Stimulated activated CD8-positive, alpha-beta memory T cell treated with anti-CD3 and anti-CD28 coated beads, Interleukin-4, amount 100 ng/mL, for 1 hour (primary cell): ENCODE measurements at places on chromosomes 4 and X.

DNA sequence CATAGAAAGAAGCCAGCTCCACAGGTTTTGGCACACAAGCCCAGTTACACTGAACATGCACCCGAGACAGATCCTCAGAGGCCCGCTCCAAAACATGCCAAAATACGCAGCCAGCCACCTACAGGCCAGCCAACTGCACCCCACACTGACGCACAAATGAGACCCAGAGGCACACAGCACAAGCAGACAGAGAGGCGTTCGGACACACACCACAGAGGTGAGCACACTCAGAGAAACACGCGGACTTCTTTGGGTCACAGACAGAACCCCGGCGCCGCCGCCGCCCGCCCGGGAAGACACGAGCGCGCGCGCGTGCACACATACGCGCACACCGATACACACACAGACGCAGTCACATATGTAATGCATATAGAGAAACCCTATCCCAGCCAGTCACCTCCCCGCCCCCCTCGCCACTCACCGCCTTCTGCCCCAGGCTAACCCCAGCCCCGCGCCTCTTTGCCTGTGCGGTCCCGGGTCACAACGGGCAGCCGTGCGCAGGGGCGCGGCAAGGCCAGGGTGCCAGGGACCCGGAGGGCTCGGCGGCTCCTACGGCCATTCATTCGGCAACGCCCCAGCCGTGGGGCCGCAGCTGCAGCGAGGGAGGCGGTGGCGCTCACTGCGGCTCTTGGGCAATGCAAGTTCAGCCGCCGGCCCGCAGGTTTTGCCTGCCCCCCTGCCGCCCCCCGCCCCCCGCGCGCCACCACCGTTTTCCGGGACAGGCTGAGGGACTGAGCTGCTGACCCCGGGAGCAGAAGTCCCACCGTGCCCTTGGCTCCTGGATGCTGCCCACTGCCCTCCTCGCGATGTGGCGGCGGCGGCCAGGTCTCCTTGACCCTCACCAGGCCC, 553 bp downstream of the SEPTIN6 start:
- DNase-seq, result no peak

DNA sequence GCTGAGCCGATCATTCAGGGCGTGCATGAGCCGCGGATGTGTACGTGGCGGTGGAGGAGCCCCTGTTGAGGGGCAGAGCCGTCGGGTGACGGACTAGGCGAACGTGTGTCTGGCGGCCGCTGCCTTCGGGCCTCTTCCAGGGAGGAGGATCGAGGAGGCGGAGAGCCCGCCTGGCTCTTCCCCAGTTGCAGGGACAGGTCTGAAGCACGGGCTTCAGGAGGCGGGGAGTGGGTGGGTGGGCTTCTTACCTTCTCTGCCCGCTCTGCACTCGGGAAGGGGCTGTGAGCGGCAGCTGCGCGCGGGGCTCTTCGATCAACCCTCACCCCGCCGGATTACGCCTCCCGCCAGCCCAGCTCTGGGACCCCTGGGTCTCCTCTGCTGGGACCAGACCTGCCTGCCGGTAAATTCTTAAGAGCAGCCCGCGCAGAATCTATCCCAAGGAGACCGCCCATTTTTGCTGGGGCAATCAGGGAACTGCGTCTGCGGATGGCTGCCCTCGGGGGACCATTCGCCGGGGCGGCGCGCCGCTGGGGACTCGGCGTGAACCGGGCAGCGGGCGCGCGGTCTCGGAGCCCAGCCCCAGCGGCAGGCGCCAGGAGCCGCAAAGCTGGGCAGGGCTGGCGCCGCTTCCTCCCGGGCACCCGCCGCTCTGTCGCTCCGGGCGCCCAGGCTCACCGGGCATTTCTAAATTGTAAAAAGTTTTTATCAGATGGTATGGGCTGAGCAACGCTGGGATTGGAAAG, 4.9 kb downstream of the PLAC8 start:
- DNase-seq, result no peak

GRCh38 chr4:87707279-87707918, 57.3 kb downstream of the DMP1 start:
- DNase-seq, result no peak

DNA sequence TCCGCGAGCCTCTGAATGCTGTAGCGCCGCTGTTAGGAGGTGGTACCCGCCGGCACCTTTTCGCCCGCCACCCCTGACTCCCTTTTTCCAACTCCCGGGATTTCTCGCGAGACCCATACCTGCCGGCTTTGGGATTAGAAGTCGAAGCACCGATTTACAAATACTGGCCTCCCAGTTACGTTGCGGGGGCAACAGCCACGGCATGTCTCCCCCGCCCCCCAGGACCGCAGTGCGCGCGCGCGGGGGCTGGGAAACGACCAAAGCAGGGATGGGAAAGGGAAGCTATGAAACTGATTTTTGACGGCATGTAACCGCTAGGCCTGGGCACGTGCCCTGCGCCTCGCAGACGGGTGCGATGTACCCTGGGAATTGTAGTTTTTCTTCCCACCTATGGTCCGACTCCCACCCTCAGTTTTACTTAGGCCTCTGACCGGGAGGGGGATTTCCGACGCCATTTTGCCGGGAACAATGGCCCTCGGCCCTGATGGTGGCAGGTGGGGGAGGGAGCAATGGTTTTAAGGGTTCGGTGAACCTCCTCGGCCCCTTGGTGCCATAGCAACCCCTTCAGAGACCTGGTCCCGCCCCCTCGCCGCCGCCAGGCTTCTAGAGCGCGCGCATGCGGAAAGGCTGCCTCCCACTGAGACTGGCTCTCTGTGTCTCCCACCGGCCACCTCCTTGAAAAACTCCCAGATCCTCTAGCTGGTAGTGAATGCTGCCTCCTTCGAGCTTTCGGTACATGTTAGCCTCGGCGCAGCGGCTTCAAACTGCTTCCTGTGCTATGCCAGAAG, 772 bp upstream of the WNK3 start:
- no peak for DNase-seq
